ENCODE measurements at places on chromosomes 11 and 22.

DNA sequence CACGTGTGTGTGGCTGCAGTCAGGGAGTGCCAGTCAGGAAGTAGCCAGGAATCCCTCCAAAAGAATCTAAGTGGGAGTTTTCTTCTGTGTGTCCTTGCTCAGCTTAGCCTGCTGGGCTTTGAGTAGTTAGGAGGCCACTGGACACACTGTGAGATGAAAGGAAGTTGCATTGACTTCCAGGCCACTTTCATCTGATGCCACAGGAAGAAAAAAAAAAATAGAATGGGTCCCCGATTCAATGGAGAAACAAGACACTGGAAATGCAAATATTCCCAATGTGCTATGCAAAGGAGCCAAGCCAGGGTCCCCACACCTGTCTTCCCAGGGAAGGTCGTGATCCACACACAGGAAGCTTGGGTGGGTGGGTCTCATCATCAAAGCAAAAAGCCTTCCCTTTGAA is 95.6 kb upstream of the E2F8 start:
- no peak for DNase-seq

- DNase-seq: no peak
Observed at GRCh38 chr22:23253475-23254055, 73.3 kb downstream of the BCR start.

- no peak for DNase-seq
Observed at GRCh38 chr22:41844036-41844435, 11.1 kb downstream of the SREBF2 start.

- DNase-seq: no peak
Observed at GRCh38 chr22:39808081-39808480, 85.5 kb downstream of the ENTHD1 start.

DNA sequence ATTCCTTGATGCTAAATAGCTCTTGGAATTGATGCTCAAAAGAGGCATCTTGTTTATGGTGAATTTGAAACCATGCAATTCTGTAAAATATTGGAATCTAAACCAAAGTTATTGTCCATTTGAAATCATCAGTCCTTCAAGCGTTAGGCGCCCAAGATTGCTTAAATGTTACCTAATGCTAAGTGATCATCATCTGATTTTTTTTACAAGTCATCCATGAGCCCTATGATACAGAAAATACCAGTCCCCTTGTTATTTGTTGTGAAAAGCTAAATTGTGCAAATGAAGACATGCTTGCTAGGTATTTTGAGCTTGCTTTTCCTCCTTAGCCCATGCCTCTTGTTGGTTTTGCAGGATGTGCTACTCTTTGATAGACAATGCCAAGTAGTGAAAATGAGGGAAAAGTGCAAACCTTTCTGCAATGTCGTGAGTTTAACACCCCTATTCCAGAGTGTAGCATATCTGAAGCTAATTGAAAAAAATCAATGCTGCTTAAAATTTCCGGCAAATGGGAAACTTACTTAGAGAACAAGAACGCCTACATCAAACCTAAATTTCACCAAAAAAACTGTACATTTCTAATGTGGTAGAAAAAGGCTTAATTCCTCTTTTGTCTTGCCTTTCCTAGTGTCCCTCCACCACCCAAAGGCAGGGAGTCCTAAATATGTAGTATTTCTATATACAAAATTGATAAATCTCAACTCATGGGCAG is 1.9 kb downstream of the GRK3 start:
- no peak for DNase-seq

DNA sequence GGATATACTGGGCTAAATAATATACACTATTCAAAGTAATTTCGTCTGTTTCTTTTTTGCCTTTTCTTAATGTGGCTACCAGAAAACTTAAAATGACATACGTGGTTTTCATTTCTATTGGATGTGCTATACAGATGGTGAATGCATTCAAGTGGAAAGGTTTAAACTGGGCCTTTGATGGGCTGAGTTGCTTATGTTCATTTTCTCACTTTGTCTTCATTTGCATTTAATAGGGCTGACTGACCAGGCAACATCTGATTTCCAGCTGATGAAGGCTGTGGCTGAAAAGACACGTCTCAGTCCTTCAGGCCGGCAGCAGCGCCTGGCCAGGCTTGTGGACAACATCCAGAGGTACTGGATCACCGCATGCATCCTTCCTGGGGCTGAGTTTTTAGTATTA is 27.9 kb downstream of the PIWIL4 start:
- no peak for DNase-seq

GRCh38 chr11:58902881-58903280 is 36.4 kb upstream of the GLYATL1 start:
- no peak for DNase-seq

- peak; percentile 77 for DNase-seq
Observed at GRCh38 chr11:128039140-128040021, 548.0 kb downstream of the ETS1 start.

- DNase-seq: no peak
Observed at GRCh38 chr11:93524858-93525257, 18.3 kb downstream of the SMCO4 start.

DNA sequence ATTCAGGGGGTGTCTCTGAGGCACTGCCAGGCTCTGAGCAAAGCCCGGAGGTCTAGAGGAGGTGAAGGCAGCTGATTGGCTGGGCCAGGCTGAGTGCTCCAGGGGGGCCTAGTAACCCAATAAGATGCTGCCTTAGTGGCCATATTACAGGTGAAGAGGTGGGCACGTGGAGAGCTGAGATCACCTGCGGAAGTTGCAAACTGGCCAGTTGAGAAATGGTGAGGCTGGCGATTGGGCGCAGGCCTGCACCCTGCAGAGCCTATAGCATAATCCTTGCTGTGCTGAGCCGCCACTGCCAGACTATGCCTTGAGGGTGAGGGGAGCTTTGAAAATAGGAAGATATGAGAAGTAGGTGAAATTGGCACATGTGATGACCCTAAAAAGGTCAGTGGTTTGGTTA is 21.7 kb downstream of the DERL3 start:
- no peak for DNase-seq

GRCh38 chr22:30043161-30043560 is 37.1 kb upstream of the HORMAD2 start:
- DNase-seq: no peak

GRCh38 chr11:12293486-12293885 is 83.9 kb upstream of the PARVA start:
- no peak for DNase-seq

DNA sequence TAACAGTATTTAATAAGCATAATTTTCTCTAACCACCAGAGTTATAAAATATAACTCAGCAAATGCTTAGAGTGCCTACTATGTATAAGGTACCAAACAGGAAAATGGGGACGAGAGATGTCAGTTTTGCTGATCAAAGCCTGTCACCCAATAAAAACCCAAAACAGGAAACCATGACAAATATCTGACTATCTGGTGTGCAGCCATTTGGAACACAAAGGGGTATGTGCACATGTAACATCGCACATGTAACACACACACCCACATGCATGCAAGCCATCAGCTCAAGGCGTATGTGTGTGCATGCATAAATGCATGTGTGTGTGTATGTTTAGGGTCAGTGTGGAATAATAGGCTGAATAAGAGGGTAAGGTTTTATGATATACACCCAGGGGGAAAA is 64.2 kb downstream of the PRR5L start:
- no peak for DNase-seq

GRCh38 chr11:18105086-18105801 is 638 bp downstream of the SAAL1 start:
- no peak for DNase-seq

- DNase-seq: no peak
Observed at GRCh38 chr11:85348945-85349344, 278.2 kb downstream of the DLG2 start.

DNA sequence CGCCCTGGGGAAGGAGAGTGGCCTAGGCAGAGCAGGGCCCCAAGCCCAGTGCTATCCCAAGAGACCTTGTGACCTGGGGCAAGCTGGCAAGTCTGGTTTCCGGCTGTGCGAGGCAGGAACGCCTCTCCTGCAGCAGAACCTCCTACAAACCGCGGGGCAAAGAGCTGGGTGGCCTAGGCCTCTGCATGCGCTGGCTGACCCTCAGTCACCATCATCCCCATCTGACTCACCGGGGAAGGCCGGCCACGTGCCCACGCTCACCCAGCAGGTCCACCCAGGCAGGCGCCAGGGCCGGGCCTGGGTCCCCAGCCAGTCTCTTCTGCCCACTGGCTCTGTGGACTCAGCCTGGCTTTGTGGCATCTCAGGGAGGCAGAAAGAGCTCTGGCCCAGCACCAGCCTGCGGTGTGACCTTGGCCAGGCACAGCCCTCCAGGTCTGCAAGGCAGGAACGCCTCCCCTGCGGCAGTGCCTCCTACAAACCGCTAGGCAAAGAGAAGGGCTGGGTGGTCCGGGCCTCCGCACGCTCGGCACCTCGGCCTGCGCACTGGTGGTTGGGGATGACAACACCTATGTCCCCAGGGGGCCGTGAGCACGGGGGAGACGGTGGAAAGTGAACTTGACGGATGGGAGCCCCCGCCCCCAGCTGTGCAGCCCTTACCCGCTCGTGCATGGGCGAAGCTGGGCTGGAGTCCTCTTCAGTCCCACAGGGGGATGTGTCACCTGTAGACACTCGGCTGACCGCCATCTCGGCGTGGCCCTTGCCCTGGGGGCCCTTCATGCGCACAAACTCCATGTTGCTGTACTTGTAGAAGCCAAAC is 38.2 kb downstream of the KIAA0930 start:
- no peak for DNase-seq

- DNase-seq: no peak
Observed at GRCh38 chr11:72738199-72739141, 13.7 kb downstream of the ARAP1 start.

DNA sequence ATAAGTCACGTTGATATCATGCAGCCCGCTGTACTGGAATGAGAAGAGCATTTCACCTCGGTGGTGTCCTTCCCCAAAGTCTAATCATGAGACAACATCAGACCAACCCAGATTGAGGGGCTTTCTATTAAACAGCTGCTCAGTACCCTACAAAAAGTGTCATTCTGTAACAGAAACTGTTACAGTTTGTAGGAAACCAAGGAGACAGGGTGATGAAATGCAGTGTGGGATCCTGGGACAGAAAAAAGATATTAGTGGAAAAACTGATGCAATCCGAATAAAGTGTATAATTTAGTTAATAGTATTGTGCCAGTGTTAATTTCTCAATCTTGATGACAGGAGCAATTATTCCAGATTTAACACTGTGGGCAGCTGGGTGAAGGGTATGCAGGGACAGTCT is 128.0 kb downstream of the MICAL2 start:
- no peak for DNase-seq

DNA sequence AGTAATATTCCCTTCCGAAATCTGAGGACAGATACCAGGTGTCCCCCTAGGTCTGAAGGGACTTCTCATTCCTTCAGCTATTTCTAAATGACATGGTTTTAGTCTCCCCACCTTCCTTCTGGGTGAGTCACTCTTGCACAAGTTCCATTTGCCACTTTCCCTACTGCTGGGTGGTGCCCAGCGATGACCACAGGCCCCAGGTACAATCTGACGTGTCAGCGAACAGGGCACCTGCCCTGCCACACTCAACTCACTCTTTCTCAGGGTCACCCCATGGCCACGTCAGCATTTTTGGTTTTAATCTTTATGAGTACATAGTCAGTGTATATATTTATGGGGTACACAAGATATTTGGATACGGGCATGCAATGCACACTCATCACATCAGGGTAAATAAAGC is 17.2 kb downstream of the POU2AF1 start:
- no peak for DNase-seq

DNA sequence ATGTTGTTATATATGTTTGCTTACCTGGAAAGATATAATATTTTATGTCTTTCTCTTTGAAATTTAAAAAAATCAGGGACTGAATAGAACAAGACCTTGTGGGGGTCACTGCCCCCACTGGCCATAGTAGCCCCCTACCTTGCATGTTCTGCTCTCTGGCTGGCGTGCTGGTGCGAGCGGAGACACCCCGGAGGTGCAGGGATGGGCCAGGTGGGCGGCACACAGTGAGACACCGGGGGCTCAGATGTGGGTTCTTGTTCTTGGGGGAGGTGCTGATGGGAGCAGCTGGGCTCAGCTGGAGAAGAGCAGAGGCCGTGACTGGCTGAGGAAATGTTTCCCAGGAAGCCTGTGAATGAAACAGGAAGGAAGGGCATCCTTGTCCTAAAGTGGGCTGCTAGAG is 20.2 kb downstream of the GAB4 start:
- no peak for DNase-seq
